Stimulated activated CD4-positive, alpha-beta T cell treated with anti-CD3 and anti-CD28 coated beads, Interleukin-12 subunit alpha, Interleukin-12 subunit beta, amount 100 ng/mL, for 4 hours (primary cell): ENCODE measurements at places on chromosomes 16 and 17.
A peak's percentile ranks its signal among the peaks of the same experiment; 100 is the strongest.

DNA sequence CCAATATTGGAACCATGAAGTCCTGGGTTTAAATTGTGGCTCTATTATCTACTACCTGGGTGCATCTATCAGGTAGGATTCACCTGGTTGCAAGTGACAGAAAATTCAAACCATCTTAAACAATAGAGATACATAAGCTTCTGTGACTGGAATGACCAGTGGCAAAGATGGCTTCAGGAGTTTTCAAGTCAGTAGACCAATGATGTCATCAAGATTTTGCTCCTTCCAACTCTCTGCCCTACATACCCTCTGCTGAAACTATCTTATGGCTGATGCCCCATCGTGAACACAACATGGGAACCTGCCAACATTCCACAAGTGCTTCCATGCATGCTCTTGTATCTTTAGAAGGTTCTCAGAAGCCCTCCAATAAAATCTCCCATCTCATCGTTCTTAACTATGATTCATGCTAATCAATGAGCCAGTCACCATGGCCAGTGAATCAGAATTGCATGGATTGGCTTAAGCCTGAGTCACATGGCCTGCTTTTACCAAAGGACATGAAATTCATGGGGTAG lies 180.9 kb downstream of the GRIN2A start:
- DNase-seq: no peak

- DNase-seq: no peak
Measured at GRCh38 chr17:55426851-55427586, 5.4 kb upstream of the MMD start.

DNA sequence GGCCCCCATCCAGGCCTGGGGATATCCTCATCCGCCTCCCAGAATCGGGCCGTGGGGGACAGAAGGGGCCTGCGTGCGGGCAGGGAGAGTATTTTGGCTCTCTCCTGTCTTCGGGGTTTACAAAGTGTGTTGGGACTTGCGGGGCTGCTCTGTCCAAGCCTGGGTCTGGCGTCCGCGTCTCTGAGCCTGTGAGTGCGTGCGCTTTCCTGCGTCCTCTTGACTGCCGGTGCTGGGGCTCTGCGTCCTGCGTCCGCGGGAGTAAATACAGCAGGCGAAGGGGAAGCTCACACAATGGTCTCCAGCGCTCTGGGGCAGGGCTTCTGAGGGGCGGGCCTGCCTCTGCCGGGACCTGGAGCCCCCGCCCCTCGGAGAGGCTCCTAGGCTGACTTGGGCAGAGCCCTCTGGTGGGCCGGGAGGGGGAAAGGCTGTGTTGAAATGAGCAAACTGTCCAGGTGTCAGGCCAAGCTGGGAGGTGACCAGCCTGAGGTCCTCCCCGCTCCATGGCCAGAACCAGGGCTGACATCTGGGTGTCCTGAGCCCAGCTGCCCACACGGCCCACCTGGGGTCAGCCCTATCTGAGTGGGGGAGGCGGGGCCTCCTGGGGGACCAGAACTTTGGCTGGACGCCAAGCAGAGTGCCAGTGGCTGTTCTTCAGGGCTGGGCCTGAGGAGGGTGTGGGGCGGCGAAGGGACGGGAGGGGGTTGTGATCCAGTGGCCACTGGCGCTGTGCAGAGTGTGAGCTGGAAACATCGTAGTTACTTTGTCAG lies 233.6 kb downstream of the SEC14L1 start:
- DNase-seq: peak; percentile 62

- no peak for DNase-seq
Measured at GRCh38 chr17:71849783-71850768, 270.7 kb upstream of the SOX9 start.

DNA sequence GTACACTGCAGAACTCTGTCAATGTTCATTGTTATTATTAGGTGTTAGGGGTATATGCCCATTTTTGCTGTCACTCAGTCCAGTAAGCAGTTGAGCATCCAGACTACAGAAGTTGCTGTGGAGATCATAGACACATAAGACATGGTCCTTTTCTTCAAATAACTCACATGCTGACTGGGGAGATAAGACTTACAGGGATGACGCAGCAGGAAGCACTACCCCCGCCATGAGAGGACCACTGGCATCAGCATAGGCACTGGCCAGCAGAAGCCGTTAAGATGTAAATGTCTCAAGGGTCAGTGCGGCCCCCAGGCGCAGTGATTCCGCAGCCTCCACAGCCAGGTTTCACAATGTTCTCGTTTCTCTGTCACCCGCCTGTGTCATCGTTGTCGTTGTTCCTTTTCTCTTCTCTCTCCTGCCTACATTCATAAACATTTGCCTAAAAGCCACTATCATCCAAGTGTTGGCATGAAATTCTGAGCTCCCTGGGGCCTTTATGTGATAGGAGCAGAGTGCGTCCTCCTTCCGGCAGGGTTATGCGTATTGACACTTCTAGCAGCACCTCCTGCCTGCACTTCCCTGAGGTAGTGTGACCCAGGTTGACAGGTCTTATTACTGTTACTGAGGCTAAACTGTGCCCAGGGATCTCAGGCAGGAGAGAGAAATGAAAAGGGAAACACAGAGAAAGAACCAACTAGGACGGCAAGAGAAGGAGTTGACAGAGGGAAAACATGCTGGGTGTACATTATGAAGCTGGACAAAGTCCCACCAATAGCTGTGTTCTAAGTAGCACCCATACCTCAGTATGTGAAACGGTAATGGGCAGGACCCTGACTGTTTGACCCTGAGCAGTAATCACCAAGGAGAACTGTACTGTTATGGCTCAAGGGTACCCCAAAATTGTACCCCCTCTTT lies 17.9 kb downstream of the TANGO6 start:
- DNase-seq: no peak

GRCh38 chr17:3845291-3845620 lies 790 bp downstream of the NCBP3 start:
- DNase-seq: peak; percentile 14
